ENCODE measurements at places on chromosomes 2 and 18.
A peak's percentile ranks its signal among the peaks of the same experiment; 100 is the strongest.

GRCh38 chr2:219252570-219252899 lies 508 bp upstream of the TUBA4B start:
- DNase-seq, result peak; percentile 58

DNA sequence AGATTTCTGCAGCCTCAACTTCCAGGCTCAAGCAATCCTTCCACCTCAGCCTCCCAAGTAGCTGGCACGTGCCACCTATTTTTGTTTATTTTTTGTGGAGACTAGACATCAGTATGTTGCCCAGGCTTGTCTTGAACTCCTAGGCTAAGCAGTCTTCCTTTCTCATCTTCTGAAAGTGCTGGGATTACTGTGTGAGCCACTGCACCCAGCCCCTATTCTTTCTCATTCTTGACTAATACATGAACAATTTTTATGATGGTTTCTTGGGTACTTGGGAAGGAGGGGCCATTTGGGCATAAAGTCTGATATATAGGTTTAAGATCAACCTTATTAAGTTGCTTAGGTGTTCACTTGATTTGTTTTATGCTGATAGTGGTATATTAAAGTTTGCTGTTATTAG lies 26.2 kb downstream of the EPC2 start:
- no peak for DNase-seq

GRCh38 chr18:46377557-46377956 lies 273.4 kb downstream of the HAUS1 start:
- no peak for DNase-seq

DNA sequence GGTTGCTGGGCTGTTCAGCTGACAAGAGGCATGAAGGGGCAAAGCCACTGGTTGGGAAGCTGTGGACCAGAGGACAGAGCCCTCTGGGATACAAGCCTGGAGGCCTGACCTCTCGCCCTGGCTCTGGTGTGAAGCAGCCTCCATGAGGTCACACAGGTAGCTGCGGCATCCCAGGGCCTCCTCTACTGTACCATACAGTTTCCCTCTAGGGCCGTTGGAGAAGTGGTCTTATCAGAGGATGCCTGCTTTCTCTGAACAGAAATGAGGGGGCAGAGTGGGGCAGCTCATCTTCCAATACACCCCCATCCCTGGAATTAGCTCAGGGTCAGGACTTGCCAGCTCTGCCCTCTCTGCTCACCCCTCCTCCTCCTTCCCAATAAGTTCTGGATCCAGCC lies 135.1 kb upstream of the SMAD2 start:
- DNase-seq, result peak; percentile 17

GRCh38 chr2:174335254-174335987 lies 667 bp downstream of the SP9 start:
- no peak for DNase-seq

DNA sequence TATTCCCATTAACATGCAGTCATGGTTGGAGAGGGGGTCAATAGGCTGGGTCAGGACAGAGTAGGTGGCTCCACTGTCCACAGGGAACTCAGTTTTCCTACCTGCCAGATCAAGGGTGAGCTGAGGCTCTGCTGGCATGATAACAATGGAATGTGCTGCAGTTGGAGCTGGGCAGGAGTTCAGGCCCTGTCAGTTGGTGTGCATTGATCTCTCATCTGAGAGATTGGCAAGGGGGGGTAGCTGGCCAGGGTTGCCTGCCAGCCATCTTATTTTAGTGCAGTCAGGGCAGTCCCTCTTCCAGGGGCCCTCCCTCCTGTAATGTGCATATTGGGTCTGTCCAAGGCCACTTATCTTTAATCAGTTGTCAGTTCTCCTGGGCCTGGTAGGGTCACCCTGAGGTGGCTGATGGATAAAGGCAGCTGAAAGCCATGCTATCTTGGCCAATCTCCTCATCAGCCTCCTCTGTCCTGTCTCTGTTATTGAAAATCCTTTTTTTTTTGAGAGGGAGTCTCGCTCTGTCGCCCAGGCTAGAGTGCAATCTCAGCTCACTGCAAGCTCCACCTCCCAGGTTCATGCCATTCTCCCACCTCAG lies 38.1 kb upstream of the CCBE1 start:
- no peak for DNase-seq

DNA sequence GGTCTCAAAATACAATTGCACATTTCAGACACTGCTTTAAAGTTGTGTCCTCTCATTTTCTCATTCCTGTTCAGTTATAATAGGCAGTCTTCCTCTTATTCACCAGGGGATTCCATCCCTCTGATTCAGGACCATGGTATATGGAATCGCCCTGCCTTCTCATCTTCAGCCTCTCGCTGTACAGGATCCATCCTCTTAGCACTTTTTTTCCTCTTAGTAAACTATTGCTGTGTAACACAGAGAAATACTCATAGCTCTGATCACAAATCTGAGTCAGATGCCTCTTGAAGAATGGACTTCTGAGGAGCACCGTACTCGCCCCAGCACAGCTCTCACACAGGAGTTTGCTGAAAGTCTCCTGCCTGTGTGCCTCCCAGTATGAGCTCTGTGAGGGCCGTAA lies 11.3 kb downstream of the RMP24 start:
- no peak for DNase-seq

DNA sequence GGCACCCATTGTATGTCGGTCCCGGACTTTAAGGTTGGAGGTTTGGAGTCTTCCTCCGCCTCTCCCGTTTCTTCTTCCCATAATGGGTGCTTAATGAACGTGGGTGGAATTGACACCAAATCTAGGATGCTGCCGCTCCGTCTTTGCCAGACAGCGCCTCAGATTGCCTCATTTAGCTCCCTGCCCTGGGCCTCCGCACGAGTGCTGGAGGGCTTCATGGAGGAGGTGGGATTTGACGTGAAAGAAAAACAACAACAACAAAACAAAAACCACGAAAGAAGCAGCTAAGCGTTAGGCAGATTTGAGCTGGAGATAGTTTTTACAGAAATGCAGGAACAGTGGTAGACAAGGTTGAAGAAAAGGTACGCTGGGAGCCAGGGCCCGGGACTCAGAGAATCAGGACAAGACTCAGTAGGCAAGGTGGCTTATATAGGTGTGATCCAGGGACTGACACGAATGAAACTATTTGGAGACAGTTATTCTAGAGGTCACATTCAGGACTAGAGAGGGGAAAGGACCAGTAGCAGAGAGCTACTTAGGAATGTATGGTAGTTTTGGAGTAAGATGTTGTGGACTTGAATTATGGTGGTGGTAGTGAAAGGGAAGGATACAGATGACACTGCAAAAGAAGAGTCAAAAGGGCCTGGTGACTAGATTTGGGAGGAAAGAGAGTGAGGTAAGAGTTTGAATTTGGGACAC lies 605 bp downstream of the ZNF2 start:
- peak; percentile 65 for DNase-seq

DNA sequence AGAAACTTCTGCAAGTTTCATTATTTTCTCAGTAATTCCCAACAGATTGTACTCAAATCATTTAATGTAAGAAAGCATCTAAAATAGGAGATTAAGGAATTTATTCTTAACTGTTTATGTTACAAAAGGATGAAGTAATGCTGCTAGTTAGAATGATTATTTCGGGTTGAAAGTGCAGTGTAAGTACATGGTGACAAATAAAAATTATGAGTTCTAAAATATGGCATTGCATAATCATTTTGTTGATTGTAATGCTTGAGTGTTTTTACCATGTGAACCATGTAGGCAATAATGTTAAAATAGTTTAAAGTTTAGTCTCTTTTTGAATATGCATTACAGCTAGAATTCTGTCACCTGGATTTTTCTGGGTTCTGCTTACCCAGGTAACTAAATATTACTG lies 149.0 kb upstream of the SP5 start:
- DNase-seq, result no peak

DNA sequence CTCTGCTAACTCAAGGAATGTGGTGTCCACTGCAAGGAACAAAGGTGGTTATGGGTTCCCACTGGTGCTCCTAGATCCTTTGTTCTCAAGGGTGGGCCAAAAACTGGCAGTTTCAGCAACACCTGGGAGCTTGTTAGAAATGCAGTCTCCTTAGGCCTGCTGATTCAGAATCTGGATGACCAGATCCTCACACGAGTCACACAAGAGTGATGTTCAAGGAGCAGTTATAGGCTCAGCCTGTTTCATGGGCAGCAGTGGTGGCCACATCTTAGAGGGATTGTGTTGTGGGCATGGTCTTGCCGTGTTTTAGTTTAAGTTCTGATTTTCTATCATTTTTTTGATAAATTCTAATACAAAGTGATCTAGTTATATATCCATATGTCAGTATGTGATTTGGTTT lies 28.7 kb upstream of the MGAT5 start:
- DNase-seq, result no peak

DNA sequence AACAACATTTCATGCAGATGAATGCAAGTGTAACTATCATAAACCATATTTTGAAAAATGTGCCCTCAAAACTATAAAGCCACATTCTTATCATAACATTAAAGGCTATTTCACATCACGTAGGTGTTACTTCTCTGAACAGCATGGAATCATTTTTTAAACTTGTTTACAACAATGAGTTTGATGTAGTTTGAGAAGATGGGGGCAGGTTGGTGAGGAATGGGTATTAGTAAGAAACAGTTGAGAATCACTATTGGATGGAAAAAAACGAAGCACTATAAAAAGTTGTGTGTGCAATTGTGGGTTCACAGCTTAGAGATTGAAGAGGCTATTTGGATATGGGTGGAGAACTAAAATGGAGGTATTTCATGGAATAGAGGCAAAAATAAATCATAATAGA lies 569.1 kb downstream of the ARHGAP15 start:
- no peak for DNase-seq

DNA sequence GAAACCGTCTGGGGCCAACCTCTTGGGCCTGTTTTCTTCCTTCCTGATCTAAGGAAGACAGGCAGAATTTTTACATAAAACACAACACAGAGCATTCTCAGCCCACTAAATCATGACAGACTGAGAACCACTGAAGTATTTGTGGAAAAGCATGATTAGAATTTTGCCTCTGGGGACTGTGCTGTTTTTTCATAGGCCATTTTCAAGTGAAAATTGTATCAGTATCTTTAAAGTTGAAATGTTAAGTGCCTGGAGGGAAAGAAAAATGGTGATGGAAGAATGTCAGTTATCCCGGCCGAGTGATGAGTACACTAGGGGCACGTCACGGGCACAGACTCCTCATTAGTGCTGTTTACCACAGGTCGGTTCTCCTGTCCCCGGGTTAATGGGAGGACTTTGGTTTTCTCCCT lies 36.9 kb downstream of the EHD3 start:
- DNase-seq, result no peak

GRCh38 chr2:119673796-119674195 lies 5.2 kb upstream of the TMEM177 start:
- no peak for DNase-seq

DNA sequence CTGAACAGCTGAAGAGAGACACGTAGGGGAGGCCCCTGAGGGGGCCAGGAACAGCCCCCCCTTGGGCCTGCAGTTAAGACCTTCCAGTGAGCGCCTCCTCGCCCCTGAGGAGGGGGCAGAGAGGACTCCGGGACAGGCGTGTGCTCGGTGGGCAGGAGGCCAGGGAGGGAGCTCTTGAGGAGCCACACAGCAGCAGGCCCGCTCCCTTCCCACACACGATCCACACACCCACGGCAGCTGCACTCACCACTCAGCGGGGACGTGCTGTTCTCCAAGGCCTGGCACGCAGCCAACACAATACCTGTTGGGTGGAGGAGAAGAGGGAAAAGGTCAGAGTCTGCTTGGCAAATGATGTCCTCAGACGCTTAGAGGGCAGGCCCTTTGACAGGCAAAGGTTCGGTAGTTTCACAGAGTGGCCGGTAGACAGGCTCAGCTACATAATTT lies 39.0 kb downstream of the TGFA start:
- peak; percentile 85 for DNase-seq

DNA sequence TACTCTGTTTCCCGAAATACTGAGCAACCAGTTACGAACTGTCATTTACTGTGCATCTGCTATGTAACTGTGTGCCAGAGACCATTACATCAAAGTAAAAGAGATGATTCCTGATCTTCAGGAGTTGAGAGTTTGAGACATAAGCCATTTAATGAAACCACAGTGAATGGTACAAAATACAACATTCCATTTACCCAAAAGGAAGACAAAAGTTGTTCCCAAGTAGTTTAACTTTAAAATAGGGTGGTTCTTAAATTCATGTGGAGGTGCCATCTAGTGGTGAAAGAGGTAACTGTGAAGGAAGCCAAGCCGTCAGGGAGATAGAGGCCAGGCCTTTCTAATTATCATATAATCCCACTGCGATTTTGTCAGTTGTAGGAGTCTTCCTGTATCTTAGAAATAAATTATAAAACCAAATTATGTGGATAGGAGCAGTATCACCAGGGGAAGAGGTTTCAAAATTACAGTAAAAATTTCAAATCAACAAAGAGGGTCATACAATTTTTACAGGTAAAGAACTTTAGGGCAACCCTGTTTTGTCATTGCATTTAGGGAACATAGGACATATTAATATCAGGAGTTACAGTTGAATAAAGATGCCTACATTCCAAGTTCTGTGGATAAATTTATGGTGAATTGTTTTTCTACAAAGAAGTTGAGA lies 67.7 kb downstream of the EPAS1 start:
- peak; percentile 42 for DNase-seq

GRCh38 chr2:231633241-231633976 lies 40.7 kb downstream of the TEX44 start:
- DNase-seq, result no peak

DNA sequence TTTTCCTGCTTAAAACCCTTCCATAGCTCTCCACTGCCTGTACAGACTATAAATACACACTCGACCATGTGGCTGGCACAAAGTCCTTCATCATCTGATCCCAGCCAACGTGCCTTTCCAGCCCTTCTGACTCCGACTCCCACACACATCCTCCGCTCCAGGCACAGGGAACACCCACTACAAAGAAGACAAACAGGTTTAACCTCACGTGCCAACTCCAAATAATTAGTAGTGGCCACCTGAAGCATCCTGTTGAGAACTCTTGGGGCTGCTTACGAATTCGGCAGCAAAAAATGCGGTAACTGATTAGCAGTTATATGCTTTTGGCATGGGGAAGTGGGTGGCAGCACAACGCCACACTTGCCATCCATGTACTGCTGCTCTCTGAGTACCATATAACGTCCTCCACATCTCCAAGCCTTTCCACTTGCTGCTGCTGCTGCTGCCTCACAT lies 12.1 kb downstream of the SPIRE1 start:
- DNase-seq, result no peak

DNA sequence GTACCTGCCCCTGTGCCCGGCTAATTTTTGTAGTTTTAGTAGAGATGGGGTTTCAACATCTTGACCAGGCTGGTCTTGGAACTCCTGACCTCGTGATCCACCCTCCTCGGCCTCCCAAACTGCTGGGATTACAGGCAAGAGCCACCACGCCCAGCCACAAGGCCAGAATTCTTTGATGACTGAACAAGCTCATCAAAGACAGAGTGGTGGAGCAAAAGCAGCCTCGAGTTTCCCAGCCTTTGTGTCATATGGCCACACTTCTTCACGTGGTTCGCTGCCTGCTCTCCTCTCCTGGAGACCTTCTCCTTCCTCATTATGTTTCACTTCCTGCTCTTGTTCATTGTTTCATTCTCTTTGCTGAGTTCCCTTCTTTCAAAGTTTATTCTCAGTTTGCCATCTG lies 9.9 kb upstream of the NPC1 start:
- DNase-seq, result no peak
